Stimulated activated CD4-positive, alpha-beta T cell treated with anti-CD3 and anti-CD28 coated beads, Interleukin-12 subunit alpha, Interleukin-12 subunit beta, amount 100 ng/mL, for 4 hours (primary cell): ENCODE measurements at places on chromosomes 3 and 15.

GRCh38 chr3:32240159-32240545 lies 1.7 kb downstream of the CMTM8 start:
- DNase-seq: peak; percentile 18

GRCh38 chr15:23647421-23648370 lies at the start of gene MAGEL2:
Gene MAGEL2 (minus strand): TSS chr15:23647867. CDS start chr15:23647742, 125 bp downstream.
- DNase-seq: no peak

DNA sequence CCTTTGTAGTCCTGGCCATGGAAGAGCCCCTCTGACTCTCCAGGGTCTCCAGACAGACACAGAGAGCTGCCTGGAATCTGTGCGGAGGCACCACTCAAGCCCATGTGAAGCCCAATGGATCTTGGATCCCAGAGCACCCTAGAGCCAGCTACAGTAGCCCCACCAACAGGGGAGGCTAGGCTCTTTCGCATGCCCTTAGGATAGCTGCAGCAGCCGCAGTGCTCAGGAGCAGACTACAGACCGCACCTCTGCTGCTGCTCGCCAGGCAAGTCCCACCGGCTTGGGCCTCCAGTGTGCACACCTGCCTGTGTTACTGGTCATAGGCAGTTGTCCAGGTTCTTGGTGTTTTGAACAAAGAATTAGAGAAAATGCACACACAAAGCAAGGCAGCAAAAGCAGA lies 131.6 kb downstream of the SPATA16 start:
- no peak for DNase-seq

DNA sequence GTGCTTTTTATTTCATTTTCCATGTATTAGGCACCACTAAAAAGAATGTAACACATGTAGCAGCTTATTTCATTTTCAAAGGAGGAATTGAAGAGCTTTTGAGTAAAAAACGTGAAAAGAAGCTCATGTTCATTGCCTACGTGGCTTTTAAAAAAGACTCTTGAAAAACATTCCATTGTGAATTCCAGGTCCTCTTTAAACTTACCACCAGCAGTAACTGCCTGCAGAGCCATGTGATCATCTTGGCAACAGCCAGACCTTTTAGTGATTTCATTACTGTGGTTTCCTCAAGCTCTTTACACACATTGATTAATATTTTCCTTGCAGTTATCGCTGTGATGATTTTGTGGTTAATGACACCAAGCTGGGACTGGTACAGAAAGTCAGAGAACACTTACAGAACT lies 43.8 kb upstream of the FBXL22 start:
- no peak for DNase-seq

- DNase-seq: no peak
These were observed 42.9 kb downstream of the LINGO1 start for GRCh38 chr15:77589839-77590238.

GRCh38 chr3:187996609-187997008 lies 157.3 kb upstream of the LPP start:
- DNase-seq: no peak

DNA sequence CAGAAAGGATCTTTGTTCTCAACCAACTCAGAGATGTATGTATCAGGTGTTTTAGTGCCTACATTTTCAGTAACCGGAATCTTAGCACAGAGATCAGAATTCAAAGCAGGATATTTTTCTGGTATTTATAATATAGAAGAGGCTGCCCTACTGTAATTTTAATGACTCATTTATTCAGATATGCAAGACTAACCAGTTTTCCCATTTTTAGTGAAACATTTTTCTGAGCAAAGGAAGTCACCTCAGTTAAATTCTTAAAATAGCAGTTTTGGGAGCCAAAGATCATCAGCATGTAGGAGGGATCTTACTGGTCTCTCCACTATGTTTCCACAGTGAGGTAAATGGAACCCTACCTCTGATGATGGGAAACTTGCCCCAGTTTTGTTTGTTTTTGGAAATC lies 42.0 kb downstream of the SRP14 start:
- DNase-seq: no peak

DNA sequence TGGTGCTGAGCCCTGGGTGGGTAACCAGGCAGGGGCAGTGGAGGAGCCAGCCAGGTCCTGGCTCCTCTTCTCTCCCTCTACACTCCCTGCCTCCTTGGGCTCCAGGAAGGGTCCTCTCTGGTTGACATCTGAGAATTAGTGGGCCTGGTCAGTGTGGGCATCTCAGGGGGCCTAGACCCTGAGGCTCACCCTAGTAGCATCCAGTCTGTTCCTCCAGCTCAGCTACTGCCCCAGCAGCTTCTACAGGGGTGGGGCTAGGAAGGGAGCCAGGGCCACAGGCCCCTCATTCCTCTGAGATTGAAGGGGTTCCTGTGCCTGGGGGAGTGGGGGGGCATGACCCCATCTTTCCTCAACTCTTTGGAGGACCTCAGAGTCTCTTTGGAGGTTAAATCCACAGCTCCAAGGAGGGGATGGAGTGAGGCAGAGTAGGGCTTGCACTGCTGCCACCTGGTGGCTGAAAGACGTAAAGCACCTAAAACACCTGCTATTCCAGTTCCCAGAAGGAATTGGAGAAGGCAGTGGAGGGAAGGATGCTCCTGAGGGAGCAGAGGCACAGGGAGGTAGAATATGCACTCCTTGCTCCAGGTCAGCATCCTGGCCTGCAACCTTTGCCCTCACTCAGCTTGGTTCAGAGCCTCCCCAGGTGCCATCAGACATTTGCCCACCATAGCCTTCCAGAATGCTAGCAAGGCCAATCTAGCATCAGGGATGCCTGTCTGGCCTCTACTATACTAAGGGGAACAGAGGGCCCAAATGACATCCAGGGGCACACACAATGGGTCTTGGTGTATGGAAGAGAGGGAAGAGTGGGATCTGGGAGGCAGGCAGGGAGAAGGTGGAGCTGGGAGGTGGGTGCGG lies 25.1 kb downstream of the C3orf18 start:
- DNase-seq: peak; percentile 58

GRCh38 chr15:33955945-33956344 lies 12.4 kb upstream of the CHRM5 start:
- DNase-seq: no peak

GRCh38 chr3:183579967-183580900 lies 24.7 kb upstream of the KLHL6 start:
- no peak for DNase-seq

- no peak for DNase-seq
These were observed 2.3 kb upstream of the UBE3A start for GRCh38 chr15:25441111-25441510.

DNA sequence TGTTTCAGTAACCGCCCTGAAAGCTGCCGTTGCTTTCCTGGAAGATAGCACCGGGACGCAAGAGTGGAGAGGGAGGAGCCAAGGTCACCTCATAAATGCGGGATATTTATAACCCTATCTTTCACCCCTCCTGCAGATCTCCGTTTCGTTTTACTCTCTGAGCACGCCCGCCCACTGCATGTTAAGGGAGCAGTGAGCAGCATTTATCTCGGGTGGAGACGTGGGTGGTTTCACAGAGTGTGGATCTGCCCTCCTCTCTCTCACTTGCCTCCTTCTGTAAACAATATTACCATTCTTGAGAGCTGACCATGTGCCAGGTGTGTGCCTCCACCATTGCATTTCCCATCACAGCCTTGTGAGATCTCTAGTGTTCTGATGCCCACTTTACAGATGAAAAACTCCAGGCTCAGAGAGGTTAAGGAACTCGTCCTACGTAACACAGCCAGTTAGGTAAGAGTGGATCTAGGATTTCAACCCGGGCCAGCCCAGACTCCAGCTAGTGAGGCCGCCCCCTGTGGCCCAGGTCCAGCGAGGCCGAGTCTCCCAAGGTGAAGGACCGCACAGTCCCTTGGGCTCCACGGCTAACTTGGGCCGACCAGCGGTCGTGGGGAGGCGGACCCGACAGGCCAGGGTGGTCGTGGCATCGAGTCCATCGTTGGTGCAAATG lies 16.9 kb upstream of the SEMA4B start:
- peak; percentile 13 for DNase-seq

GRCh38 chr15:59797756-59798604 lies 108.9 kb upstream of the BNIP2 start:
- DNase-seq: no peak

GRCh38 chr15:69814932-69815331 lies 282.8 kb downstream of the TLE3 start:
- no peak for DNase-seq

- DNase-seq: no peak
These were observed 499.8 kb downstream of the FOXP1 start for GRCh38 chr3:71083726-71084131.

DNA sequence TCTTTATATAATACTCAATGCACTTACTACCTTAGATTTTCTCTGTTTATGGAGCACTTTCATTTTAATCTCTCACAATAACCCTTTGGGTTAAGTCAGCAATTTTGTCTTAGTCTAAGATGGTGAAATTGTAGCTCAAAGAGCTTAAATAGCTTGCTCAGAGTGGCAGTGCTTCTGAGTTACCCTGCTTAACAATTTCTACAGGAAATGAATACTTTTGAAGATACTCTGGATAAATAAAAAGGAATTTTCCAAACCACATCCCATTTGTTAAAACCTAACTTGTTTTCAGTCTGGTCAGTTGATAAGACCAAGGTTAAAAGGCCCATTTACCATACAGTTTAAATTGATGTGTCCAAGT lies 37.2 kb downstream of the HMG20A start:
- no peak for DNase-seq
